ENCODE measurements at places on chromosomes 1 and 21. TPM values are rescaled to one million over a fixed set of nuclear protein-coding genes. Genes with fewer than 3 reads are reported as not detected.

Gene RAP1GAP
- 160 TPM for total RNA-seq

GRCh38 chr1:246794828-246795671, 70.8 kb downstream of the SCCPDH start:
- no peak for DNase-seq

DNA sequence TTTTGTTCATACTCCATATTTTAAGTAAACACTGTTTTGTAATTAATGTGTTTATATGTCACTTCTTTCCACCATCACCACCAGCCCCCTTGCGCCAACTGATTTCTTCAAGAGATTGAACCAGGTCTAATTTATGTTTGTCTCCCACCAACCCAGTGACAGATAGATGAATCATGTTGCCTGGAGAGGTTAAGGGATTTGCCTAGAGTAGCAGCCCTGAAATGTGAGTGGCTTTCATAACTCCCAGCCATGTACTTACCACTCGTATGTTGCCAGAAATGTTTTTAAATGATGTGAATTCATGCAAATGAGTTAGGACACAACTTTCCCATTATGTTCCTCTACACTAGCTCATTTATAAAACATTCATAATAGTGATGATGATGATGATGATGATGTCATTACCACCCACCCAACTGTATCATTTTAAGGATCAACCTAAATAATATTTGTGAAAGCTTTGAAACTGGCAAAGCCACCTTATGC, 86.9 kb downstream of the LRRC8D start:
- DNase-seq, result no peak

GRCh38 chr1:228062812-228063211, 19.7 kb upstream of the ARF1 start:
- DNase-seq, result no peak

Gene FAM163A
- total RNA-seq, result 1.3 TPM

- no peak for DNase-seq
Measured at GRCh38 chr1:35577071-35577998, 4.2 kb downstream of the TFAP2E start.

DNA sequence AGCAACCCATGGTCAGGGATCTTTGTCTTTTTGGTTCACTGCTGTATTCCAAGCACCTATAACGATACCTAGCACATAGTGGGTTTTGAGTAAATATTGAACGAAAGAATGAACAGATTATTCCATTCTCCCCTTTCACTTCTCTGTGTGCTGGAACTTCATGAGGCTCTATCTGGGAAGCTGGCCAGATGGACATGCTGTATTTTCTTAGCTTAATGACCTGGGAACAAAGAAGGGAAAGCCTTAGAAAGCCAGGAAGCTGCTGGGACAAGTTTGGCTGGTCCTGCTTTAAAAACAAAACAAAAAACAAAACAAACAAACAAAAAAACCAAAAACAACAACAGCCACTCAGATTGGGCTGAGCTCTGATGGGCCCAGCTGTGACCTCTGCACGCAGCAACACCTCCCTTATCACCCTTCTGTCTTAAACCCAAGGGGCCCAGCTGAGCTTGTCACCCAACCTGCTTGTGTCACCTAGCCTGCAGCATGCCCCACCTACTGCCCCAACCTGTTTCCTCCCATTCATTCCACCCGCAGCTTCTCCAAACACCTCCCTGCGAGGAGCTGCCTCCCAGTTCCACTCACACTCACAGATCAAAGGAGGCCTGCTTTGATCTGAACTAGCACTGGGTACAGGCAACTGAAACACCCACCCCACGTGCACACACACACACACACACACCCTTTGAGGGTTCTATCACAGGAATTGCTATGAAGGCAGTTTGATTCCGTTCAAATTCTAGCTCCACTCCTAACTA, 37.1 kb downstream of the SLC30A1 start:
- no peak for DNase-seq

GRCh38 chr1:7299329-7299799, 471.7 kb upstream of the VAMP3 start:
- DNase-seq, result peak; percentile 76

Gene LYPD8
- not detected for total RNA-seq

Gene CNN3
- total RNA-seq, result 766 TPM

DNA sequence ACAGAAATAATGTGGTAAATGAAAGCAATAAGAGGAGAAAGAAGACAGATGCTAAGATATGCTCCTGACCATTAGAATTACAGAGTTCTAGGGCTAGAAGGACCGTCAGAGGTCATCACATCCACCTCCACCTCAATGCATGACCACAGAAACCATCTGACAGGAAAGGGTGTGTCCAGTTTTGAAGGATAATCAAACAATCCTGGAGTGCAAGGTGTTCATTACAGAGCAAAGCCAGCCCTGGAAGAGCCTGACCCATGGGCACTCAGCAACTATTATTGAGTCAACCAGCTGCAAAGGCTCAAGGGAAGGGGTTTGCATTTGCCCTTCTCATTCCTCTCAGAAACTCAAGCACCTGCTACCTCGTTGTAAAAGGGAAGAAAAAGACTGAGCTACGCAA, 46.4 kb downstream of the TOR1AIP2 start:
- DNase-seq, result no peak

Gene HSD3B1
- not detected for total RNA-seq

DNA sequence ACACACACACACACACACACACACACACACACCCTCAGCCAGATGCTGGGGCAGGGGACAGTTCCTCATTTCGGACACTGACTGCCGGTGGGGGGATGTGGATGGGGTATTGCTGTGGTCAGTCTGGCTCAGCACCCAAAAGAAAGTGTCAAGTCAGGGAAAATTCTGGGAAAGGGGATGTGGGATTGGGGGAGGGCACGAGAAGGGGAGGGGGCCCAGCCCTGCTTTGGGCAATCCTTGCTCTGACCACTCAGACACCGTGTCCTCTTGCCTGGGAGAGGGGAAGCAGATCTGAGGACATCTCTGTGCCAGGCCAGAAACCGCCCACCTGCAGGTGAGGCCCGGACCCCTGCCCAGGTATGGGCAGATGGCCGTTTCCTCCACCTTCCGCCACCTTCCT, at the start of gene C1QC:
C1QC (plus strand) TSS at position 253 of the 400 bp plus-strand sequence. CDS start 391 bp downstream, outside the sequence.
- peak; percentile 52 for DNase-seq

- DNase-seq, result no peak
Measured at GRCh38 chr21:35226328-35226727, 177.2 kb upstream of the RUNX1 start.

GRCh38 chr1:226888816-226889215, 18.4 kb downstream of the PSEN2 start:
- DNase-seq, result no peak

GRCh38 chr1:17572264-17572985, 32.9 kb downstream of the ARHGEF10L start:
- no peak for DNase-seq

Gene SIM2
- not detected for total RNA-seq

Gene NFASC
- total RNA-seq, result 31.2 TPM

GRCh38 chr1:47337350-47337749, 3.8 kb downstream of the CMPK1 start:
- DNase-seq, result no peak

Measured in adrenal gland (tissue), 19 donors.